Esophagus muscularis mucosa (tissue), 4 donors: ENCODE measurements at places on chromosomes 2 and 18. TPM values are rescaled to one million over a fixed set of nuclear protein-coding genes. Genes with fewer than 3 reads are reported as not detected.

- no peak for DNase-seq
These were observed 12.7 kb downstream of the NCK2 start for GRCh38 chr2:105757433-105757832.

GRCh38 chr2:64120928-64121327 is 23.3 kb downstream of the PELI1 start:
- DNase-seq: no peak

CMPK2 gene
- total RNA-seq: 7.3 TPM

DNA sequence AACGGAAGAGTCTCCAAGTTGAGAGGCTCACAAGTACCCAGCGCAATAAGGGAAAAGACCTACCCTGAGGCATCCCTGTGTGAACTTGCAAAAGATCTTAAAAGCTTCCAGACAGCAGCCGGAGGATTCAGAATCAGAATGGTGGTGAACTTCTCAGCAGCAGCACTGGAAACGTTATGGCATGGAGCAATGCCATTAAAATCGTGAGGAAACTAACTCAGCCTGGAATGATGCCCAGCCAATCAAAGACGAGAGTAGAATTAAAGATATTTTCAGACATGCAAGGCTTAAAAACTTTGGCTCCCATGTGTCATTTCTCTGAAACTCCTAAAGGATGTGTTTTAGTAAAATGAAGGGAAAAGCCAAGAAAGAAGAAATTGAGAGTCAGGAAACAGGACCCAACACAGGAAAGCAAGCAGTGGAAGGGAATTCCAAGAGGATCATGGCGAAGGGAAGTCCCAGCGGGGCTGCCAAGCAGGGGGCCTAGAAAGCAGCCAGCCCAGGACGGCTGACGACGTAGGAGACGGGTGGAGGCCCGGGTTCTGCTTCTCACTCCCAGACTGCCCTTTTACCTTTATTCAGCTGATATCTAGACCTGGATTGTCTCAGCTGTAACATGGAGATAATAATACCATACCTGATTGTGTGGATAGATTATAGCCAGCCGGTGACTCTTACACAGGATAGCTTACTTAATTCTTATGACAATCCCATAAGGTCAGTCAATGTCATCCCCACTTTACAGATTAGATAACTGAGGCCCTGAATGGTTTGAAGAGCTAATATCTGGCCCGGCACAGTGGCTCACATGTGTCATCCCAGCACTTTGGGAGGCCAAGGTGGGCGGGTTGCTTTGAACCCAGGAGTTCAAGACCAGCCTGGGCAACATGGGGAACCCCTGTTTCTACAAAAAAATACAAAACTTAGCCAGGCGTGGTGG is 92.8 kb downstream of the ASAP2 start:
- DNase-seq: no peak

- DNase-seq: no peak
These were observed 736.3 kb upstream of the ACVR2A start for GRCh38 chr2:147108548-147108947.

KIAA2012 gene
- not detected for total RNA-seq

DNA sequence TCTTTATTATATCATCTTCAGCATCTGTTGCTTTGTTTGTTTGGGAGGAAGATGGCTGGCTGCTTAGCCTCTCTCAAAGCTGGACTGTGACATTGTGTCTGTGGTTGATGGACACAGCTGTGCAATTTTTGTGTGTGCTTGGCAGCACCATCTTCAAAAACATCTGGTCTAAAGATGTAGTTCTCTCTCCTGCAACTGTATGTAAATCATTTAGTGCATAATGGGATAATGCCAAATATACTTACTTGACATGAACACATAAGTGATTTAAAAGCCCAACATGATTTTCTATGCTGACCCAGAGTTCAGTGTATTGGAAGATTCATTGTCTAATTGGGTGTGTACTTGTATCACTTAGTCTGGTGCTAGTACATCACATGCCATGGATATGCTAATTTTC is 112.2 kb downstream of the MAP4K4 start:
- DNase-seq: no peak

GRCh38 chr2:228642861-228643260 is 461.4 kb upstream of the SPHKAP start:
- no peak for DNase-seq

RNU2-63P gene
- not detected for total RNA-seq

- no peak for DNase-seq
These were observed 219.9 kb upstream of the FBXO11 start for GRCh38 chr2:48126162-48126561.

PAIP2B gene
- total RNA-seq: 11.9 TPM

DNA sequence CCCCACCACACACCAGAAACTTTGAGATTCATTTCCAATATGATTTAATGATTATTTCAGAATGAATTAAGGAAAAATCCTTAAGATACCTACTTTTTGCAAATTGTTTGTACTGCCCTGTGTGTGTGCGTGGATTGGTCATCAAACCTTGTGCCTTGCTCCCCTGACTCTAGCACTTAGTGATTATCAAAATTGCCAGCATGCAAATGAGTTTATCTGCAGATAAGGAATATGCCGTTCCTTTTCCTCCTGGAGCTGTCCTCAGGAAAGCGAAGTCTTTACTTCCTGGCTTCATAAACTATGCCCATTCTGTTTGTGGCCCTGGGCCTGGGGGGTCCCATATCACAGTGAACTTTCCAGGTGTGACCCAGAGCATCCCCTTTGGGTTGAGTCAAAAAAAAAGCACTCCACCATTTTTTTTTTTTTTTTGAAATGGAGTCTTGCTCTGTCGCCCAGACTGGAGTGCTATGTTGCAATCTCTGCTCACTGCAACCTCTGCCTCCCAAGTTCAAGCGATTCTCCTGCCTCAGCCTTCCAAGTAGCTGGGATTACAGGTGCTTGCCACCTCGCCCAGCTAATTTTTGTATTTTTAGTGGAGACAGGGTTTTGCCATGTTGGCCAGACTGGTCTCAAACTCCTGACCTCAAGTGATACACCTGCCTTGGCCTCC is 11.4 kb downstream of the CHMP1B start:
- DNase-seq: no peak

MARCO gene
- total RNA-seq: 7.3 TPM

LONRF2 gene
- total RNA-seq: 41.1 TPM

DNA sequence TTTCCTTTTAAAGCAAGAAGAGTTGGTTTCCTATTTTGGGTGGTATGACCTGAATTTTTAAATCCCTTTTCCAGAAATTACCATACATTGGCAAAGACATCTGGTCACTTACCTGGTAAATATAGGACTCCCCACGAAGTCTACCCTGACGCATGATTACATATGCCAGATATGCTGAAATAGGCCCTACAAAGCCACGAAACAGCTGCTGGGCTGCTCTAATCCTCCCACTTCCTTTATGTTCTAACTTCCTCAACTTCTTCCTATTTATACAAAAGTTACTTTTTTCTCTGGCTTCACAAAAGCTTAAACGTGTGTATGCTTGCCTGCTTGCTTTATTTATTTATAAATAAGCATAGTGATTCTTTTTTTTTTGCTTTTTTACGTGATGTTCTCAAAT is 186.0 kb upstream of the EPHA4 start:
- DNase-seq: no peak

- no peak for DNase-seq
These were observed 199.2 kb upstream of the TNP1 start for GRCh38 chr2:217058791-217059755.

ST8SIA3 gene
- total RNA-seq: under 0.01 TPM

- DNase-seq: no peak
These were observed 53.6 kb downstream of the HK2 start for GRCh38 chr2:74887445-74887951.

GRCh38 chr2:188610050-188610444 is 318.4 kb downstream of the GULP1 start:
- DNase-seq: no peak

DNA sequence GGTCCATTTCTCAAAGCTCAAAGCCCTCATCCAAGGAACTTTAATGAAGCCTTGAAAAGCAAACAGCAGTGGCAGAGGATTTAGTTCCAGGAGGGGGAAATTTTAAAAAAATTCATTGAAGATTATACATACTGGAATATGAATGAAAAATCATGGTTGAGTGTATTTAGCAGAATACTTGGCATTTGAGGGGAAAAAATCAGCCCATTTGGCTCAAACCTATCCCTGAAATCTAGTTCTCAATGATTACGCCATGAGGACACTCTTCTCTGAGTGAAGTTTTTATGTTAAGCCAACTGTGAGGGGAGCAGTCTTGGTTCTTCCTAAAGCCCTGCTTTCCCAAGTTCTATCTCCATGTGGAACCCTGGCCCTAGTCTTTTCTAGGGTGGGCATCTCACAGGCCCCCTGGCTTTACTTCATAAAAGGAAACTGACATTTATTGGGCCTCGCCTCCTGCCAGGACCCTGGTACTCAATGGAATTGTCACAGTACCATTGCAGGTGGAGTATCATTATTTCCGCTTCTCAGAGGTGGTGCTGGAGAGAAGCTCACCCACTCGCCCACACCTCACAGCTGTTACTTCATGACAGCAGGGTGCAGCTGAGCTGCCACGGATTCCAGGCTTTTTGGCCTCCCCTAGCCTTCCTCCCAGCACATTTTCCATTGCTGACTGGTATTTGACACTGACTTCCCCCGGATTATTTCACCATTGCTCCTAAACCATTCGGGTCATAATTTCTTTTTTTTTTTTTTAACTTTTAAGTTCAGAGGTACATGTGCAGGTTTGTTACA is 56.8 kb downstream of the NXPH2 start:
- DNase-seq: peak; percentile 55

- DNase-seq: no peak
These were observed 52.4 kb downstream of the PMS1 start for GRCh38 chr2:189836644-189837043.

KIF5C gene
- 3.1 TPM for total RNA-seq

FAM124B gene
- total RNA-seq: 4.9 TPM

GAREM2 gene
- total RNA-seq: 4.0 TPM
